ENCODE measurements at places on chromosomes 6 and 20. TPM values are rescaled to one million over a fixed set of nuclear protein-coding genes. Genes with fewer than 3 reads are reported as not detected.

Gene GPLD1
- 2.4 TPM for total RNA-seq

GRCh38 chr6:120355822-120356221 lies 978.5 kb downstream of the TBC1D32 start:
- H3K4me3 ChIP-seq, result no peak overlapping the region
- no peak overlapping the region for H3K27ac ChIP-seq
- no peaks in the 10 kb centered on the region for H3K4me1 ChIP-seq
- H3K36me3 ChIP-seq, result no peaks in the 10 kb centered on the region
- DNase-seq, result no peak
- H3K27me3 ChIP-seq, result no peaks in the 10 kb centered on the region

- no peak for DNase-seq
- peaks cover 2% of the 10 kb centered on the region for H3K36me3 ChIP-seq
- no peak overlapping the region for H3K4me3 ChIP-seq
- peaks cover 25% of the 10 kb centered on the region for H3K27me3 ChIP-seq
- peaks cover 28% of the 10 kb centered on the region for H3K4me1 ChIP-seq
These were observed 62.6 kb downstream of the SRC start for GRCh38 chr20:37408302-37409193.

DNA sequence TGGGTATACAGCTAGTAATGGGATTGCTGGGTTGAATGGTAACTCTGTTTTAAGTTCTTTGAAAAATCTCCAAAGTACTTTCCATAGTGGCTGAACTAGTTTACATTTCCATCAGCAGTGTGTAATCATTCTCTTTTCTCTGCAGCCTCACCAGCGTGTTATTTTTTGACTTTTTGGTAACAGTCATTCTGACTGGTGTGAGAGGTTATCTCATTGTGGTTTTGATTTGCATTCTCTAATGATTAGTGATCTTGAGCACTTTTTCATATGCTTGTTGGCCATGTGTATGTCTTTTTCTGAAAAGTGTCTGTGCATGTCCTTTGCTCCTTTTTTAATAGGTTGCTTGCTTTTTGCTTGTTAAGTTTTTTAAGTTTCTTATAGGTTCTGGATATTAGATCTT lies 194.2 kb upstream of the PHACTR1 start:
- DNase-seq, result no peak
- H3K4me1 ChIP-seq, result no peaks in the 10 kb centered on the region
- no peaks in the 10 kb centered on the region for H3K27me3 ChIP-seq
- H3K4me3 ChIP-seq, result no peak overlapping the region
- no peaks in the 10 kb centered on the region for H3K36me3 ChIP-seq

DNA sequence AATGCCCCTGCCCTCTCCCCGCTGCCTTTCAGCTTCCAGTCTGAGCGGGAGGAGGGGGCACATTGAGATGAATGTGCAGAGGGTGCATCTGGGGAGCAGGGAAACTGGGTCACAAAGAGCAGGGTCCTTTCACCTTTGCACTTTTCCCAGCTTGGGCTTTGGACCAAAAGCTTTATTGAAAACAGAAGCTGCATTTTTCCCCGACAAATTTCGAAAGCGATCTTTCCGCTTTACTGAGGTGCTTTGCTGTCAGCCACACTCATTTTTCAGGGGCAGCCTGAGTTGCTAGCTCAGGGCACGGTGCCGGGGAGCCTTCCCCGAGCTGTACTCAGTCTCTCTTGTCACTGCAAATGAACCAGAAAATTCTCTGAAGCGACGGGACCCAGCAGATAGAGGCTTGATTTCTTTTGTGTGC lies 283.7 kb upstream of the SOX4 start:
- H3K27ac ChIP-seq, result no peak overlapping the region
- no peaks in the 10 kb centered on the region for H3K36me3 ChIP-seq
- H3K27me3 ChIP-seq, result peaks cover 9% of the 10 kb centered on the region
- DNase-seq, result no peak
- peaks cover 8% of the 10 kb centered on the region for H3K4me1 ChIP-seq

DNA sequence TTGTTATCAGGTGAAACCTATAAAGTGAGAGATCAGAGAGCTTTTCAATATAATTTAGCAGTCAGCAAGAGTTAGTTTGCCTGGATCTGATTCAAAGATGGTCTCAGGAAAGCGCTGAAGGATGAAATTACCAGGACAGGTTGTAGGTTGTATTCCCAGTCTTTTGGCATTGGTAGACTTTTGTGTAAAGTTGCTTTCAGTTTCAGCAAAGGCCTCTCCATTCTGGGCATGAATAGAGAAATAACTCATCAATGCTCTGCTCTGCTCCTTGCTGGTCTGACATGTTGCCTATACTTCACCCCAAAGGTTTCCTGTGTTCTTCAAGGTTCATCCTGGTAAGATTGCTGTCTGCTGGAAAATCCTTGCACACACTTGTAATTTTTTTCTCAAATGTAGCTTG lies 714.8 kb downstream of the EPM2A start:
- no peak overlapping the region for H3K4me3 ChIP-seq
- H3K36me3 ChIP-seq, result no peaks in the 10 kb centered on the region
- DNase-seq, result no peak
- no peaks in the 10 kb centered on the region for H3K27me3 ChIP-seq
- peaks cover 24% of the 10 kb centered on the region for H3K4me1 ChIP-seq

Gene TFAP2A
- total RNA-seq, result 59.6 TPM

Gene CNKSR3
- total RNA-seq, result 15.3 TPM

DNA sequence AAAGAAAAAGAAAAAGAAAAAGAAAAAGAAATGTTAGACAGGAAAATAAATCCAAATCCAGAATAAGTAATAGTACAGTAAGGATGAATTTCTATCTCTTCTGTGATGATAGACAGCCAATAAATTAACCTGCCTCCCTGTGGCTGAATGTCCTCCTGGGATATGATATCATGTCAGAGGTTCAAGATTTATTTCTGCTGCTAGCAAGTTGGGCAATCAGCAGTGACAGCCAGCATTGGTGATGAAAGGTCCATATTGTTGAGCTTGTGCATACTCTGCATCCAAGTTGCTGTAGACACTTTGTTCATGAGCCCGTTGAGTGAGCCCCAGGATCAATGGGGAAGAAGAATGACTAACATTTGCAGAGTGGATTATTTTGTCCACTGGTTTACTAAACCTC lies 44.9 kb upstream of the CEP85L start:
- no peak for DNase-seq
- no peak overlapping the region for H3K27ac ChIP-seq

Data from osteocyte (in vitro differentiated cells).